Astrocyte of the spinal cord (primary cell): ENCODE measurements at places on chromosomes 1 and 21.

DNA sequence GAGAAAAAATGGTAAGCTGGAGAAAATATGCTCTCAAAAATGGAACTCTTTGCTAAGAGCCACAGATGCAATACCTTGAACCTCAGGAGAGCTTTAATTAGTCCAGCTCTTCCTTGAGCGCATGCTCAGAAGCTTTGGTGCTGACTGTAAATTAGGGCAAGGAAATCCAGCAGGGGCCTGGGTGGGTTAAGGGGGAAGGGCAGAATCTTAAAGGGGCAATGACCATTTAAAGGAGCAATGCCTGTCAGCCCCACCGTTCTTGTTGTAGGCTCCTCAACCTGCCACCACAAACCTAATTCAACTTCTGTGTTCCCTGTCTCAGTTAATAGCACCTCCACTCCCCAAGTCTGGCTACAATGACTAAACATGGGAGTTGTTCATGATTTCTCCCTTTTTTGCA is 6.8 kb upstream of the SLC22A15 start:
- no peak for DNase-seq

- no peak for DNase-seq
Observed at GRCh38 chr1:114690148-114690547, 5.2 kb downstream of the AMPD1 start.

DNA sequence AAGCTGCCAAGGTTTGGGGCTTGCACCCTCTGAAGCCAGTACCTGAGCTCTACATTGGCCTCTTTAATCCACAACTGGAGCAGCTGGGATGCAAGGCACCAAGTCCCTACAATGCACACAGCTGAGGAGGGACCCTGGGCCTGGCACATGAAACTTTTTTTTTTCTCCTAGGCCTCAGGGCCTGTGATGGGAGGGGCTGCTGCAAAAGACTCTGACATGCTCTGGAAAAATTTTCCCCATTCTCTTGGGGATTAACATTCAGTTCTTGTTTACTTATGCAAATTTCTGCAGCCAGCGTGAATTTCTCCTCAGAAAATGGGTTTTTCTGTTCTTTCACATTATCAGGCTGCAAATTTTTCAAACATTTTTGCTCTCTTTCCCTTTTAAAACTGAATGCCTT is 1072.2 kb downstream of the BRINP3 start:
- no peak for DNase-seq

GRCh38 chr1:25167269-25168192 is 64.8 kb downstream of the SYF2 start:
- DNase-seq = no peak

DNA sequence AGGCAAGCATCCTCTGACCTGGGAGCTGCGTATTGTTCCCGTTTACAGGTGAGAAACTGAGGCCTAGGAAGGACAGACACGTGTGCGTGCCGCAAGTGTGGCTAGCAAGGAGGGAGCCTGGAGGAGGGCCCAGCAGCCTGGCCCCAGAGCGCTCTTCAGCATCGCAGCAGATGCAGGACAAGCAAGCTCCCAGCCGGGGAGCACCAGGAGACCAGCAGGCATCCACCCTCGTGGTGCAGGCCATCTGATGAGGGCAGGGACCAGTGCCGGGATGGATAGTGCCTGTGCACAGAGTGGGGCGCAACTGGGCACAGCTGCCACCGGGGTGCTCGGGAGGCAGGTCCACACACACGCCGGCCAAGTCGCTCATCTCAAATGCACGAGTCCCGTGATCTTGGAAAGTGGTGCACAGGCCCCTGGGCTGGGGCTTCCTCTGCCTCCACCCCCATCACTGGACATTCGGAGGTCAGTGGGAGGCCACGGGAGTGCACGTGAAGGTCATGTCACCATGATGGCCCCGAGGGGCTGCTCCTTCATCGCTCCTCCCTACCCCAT is 55.1 kb downstream of the COL18A1 start:
- no peak for DNase-seq

GRCh38 chr1:163213626-163214025 is 10.9 kb upstream of the RGS5 start:
- DNase-seq = no peak

DNA sequence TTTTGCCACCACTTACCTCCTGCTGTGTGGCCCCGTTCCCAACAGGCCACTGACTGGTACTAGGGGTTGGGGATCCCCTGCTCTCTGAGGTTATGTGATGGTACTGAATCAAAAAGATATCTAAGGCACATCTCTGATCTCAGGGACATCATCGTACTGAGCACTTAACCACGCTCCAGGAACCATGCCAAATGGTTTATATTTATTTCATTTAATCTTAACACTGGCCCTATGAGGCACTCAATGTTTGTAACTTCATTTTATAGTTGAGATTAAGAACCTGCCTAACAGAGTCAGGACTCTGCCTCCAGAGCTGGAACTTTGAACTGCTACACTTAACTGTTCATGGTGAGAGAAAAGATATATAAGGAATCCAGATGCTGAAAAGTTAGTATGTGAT is 98.0 kb upstream of the HP1BP3 start:
- DNase-seq = peak; percentile 55

DNA sequence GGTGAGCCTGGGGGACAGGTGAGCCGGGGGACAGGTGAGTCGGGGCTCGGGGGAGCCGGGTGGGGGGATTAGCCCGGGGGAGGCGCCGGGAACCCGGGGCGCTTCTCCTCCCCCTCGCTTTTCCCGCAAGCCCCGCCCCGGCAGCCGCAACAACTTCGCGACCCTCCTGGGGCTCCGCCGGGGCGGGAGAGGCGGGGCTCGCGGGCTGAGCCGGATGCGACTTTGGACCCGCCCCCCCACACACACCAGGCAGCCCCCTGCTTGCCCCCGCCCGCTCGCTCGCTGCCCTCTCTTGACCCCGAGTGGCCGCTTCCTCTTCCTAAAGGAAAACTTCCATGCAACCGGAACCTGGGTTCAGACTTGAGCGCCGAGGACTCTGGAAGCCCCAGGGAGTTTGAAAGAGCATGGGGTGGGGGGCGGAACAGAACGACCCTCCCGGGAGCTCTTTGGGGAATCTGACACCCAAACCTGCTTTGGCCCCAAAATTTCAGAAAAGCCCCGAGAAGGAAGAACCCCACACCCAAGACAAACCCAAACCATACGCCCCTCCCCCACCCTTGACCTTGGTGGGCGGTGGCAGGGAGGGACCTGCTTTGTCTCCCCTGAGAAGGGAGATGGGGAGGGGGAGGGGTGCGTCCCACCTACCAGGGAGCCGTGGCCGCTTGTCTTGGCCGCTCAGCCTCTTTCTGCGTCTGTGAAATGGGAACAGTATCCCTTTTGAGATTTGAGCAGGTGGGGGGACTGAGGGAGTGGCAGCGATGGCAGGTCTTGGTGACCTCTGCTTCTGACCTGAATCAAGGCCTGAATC is 550 bp downstream of the ARHGEF16 start:
- DNase-seq = no peak

DNA sequence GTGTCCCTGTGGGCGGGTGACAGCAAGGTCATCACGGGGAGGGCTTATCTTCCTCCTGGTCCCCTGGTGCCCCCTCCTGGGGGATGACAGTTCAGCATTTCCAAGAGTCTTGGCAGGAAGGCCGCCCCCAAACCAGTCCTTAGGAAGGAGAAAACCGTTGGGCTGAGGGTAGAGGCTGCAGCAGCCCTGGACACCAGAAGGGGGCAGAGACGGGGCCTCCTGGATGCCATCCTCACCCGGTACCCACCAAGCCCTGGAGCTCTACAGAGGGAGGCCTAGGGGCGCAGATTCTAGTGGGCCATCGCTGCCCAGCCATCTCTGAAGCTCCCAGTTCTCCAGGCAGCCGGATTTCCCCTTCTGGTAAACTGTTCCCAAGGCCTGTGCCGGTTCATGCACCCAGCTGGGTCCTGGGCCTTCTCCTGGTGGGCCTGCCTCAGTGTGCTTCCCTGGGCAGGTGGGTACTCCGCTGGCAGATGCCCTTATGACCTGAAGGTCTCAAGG is 14.8 kb upstream of the ZNF669 start:
- peak; percentile 8 for DNase-seq

- DNase-seq = no peak
Observed at GRCh38 chr1:20261095-20261494, 29.6 kb upstream of the VWA5B1 start.

DNA sequence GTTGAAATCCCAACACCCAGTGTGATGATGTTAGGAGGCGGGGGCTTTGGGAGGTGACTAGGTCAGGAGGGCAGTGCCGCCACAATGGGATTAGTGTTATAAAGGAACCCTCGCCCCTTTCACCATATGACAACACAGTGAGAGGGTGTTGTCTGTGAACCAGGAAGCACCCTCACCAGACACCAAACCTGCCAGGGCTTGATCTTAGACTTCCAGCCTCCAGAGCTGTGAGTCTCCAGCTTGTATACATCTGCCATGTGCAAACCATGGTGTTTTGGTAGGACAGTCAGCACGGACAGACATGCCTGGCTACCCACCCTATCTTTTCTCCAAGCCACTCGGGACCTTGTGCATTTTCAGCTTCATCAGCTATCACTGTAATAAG is 4.0 kb downstream of the TRIM11 start:
- DNase-seq = no peak

DNA sequence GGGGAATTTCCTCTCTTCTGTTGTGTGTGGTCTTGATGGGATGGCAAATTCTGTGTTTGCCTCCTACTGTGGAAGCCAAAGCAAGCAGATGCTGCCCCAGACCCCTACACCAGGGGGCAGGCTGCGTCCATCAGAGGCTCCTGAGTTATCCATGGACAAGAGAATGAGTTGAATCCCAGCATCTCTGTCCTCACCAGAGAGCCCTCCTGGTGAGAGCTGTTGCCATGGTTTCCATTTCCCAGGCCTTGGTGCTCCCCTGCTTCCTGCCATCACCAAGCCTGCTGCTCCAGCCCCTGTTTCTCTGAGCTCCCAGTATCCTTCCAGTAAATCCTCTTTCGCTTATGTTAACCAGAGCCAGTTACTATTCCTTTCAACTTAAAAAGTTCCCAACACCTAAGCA is 20.4 kb upstream of the GNG12 start:
- peak; percentile 92 for DNase-seq

DNA sequence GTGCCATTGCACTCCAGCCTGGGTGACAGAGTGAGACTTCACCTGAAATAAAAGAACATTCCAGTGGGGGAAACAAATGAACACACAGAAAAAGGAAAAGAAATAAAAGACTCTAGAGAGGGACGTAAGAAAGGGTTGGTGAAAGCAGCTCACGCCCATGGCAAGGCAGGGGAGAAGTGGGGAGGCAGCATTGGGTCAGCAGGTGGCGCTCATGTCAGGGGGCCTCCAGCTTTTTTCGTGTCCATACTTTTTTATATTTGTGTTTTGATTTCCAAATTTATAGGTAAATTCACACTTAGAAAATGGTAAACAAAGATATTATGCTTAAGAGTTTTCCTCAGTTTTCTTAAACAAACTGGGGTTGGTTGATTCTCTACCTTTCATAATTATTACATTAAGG is 45.5 kb downstream of the VPS13D start:
- DNase-seq = peak; percentile 29

- no peak for DNase-seq
Observed at GRCh38 chr1:227070638-227071285, 130.7 kb downstream of the COQ8A start.

- DNase-seq = no peak
Observed at GRCh38 chr1:195745189-195746010, 862.8 kb downstream of the KCNT2 start.

DNA sequence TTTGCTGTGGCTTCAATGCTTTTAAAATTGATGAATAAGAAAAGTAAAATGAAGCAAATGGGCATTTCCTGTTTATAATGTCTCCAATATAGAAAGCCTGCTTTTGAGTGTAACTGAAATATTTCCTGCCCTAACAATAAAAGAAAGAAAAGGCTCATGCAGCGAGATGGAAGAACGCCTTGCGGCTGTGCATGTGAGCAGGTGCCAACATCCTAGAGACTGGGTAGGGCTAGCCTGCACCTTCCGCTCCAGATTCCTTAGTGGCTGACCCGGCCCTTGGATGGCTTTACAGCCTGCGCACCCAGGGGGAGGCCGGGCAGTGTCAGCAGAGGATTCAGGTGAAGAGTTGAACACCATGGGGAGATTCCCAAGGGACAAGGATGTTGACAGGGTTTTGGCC is 21.8 kb downstream of the CNIH3 start:
- no peak for DNase-seq

- DNase-seq = no peak
Observed at GRCh38 chr1:30953685-30954084, 45.1 kb upstream of the SDC3 start.

DNA sequence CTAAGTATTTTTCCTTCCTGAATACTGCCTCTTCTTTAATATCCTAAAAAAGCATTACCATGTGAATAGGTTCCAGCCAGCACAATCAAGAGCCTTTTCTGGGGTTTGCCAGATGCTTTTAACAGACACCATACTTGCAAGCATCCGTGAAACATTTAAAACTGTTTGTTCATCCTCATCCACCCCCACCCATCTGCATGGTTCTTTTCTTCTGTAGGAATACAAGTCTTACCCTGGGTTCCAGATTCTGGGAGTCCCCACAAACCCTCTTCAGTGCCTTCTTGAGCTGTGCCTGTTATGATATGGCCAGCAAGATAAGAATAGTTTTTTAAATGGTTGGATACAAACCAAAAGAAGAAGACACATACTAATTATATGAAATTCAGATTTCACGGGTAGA is 354.9 kb upstream of the PLXNA2 start:
- no peak for DNase-seq

GRCh38 chr1:39758556-39759435 is 12.4 kb downstream of the OXCT2 start:
- no peak for DNase-seq
